ENCODE measurements at places on chromosomes 3 and 15.

DNA sequence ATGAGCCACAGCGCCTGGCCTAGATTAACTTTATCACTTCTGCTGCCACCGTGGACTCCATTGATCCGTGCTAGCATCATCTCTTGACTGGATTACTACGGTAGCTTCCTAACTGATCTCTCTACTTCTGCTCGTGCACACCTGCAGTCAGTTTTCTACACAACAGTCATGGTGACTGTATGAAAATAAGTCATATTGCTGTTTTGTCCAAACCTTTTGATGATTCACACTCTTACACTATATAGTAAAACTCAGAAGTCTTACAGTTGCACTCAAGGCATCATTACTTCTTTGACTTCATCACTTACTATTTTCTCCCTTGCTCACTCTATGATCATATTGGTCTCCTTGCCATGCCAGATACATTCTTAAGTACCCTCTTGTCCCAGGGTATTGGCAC is 10.1 kb downstream of the PDCD6IP start:
- no peak for DNase-seq

GRCh38 chr3:160023476-160023875 is 34.8 kb downstream of the IL12A start:
- no peak for DNase-seq

DNA sequence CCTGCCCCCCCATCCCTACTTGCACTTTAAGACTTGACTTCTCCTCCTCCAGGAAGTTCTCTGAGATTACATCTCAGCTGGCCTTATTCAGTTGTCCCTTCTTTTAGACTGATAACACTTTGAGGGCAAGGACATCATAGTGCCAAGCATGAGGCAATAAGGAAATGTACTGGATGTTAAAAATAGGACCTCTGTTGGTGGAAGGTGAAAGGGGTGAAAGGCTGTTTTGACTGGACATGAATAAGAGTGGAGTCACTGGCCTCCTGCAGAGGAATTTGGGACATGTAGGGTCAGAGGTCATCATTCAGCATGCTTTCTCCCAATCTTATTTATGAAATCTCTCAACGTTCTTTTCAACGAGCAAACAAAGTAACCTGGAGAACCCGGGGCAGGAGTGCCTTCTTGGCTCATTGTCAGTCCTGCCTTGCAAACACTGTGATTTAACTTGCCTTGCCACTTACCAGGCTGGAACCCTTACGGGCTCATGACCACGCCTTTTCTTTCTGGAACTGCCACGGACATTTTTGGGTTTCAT is 38.6 kb downstream of the TRIM71 start:
- no peak for DNase-seq

GRCh38 chr3:71577011-71577410 is 6.5 kb downstream of the FOXP1 start:
- no peak for DNase-seq

- DNase-seq: no peak
These were observed 8.7 kb downstream of the ARHGAP31 start for GRCh38 chr3:119302697-119303551.

DNA sequence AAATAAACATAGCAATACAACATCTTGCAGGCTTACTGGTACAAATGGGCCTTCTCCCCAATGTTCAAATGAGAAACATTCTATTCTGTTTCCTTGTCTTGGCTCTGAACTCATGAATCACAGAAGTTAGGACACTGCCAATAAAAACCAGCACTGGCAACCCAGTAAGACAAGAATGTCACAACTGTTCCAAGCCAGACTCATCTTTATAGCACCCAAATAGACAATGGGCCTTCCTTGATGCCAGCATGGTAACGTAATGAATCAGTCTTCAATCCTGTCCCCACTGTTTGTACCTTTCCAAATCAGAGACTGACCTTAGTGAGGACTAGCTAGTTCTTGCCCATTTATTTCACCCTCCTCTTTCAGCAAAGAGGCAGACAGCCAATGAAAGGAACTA is 14.1 kb upstream of the RPS17 start:
- DNase-seq: no peak

- DNase-seq: no peak
These were observed 260.9 kb upstream of the HES1 start for GRCh38 chr3:193874997-193875593.

DNA sequence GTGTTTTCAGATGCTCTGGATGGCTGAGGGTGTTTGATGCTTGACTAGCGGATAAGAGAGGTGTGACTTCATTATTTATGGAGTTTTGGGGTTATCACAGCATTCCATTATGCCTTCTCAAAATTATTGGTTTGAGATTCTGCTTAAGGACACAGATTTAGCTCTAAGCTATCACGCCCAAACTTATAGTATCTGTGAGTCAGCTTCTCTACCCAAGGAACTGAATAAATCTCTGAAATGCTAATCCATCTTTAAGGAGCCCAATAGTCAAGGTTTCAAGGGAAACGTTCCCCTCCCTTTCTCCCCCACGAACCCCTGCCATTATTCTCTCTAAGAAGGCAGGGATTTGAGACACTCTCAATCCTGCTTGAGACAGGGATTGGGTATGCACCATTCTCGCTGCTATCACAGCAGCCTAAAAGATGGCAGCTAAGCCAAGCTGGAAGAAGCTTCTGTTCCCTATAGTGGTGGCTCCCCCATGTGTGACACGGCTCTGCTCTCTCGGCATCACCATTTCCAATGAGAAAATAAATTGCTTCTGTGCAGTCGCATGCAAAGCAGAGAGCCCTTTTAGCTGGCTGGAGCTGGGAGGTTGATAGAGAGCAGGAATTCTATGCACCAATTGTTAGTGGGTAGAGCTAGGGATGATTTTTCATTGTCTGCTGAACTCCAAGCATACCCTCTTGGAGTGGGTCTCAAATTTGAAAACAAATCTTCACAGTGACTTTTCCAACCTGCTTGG is 151.1 kb downstream of the IL20RB start:
- DNase-seq: no peak

- DNase-seq: no peak
These were observed 6.3 kb upstream of the HEXA start for GRCh38 chr15:72382146-72382545.

DNA sequence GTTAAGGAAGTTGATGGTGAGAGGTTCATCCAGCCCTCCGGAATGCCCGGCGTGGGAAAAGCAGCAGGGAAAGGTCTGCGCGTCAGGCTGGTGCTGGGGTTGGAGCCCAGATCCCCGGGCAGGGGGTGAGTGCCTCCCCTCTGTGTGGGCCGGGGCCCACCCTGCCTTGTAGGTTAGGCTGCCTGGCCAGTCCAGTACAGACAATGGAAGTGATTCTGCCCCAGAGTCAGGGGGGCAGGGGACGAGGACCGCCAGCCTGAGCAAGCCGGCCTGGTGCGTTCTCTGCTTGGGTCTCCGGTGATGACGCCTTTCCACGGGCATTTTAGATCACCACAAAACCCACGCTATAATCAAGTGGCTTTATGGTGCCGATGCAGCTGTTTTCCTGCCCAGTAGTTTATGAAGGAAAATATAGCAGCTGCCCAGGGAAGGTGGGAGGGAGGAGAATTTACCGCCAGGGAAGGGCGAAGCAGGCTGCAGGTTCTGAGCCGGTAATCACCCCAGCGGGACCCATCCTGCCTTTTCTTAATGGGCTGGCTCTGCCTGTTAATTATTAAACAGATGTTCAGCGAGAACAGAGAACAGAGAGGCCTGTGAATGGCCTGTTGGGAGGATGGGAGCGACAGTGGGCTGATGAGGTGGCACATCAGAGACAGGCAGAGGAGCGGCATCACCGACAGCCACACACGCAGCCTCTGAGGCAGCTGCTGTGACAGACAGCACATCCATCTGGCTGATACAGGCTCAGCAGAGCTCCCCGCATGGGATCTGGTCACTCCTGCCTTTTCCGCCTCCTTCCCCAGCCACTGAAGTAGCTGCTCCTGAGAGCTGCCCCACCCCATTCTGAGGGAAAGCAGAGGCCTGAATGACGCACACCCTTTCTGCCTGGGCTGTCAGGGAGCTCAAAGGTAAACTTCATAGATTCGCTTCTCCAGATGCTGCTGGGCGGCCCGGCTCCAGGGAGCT is 35.2 kb downstream of the BDH1 start:
- no peak for DNase-seq

DNA sequence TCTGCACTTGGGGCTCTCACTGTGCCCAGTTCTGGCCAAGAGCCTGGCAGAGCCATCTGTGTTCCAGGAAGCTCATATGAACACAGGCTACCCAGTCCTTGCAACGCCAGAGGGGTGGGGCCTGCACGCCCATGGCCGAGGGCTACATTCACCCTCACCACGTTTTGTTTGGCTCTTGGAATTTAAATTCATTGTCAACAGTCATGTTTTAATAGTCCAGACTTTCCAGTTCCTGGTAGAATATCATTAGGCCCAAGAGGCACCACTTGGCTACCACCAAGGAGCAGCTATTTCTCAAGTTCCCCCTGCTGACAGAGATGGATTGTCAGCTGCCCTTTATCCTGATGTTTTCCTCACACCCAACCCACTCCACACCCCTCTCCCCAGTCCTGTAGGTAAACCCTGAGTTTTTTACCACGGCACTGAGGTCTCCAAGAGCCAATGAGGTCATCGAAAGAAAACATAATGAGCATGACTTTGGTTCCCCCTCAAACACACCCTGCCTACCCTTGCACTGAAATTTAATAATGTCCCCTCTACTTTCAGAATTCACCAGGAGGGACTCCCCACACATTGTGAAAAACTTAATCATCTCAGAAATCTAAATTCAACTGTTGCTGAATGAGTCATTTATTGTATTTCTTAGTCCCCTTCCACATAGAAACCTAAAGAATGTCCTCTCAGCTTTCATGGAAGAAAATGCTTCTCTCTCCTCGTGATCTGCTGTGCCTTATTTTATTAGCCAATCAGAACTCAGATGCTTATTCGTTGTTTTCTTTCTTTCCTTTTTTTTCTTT is 125.1 kb downstream of the SHQ1 start:
- no peak for DNase-seq

- no peak for DNase-seq
These were observed 40.2 kb upstream of the UBE2E2 start for GRCh38 chr3:23162934-23163333.

DNA sequence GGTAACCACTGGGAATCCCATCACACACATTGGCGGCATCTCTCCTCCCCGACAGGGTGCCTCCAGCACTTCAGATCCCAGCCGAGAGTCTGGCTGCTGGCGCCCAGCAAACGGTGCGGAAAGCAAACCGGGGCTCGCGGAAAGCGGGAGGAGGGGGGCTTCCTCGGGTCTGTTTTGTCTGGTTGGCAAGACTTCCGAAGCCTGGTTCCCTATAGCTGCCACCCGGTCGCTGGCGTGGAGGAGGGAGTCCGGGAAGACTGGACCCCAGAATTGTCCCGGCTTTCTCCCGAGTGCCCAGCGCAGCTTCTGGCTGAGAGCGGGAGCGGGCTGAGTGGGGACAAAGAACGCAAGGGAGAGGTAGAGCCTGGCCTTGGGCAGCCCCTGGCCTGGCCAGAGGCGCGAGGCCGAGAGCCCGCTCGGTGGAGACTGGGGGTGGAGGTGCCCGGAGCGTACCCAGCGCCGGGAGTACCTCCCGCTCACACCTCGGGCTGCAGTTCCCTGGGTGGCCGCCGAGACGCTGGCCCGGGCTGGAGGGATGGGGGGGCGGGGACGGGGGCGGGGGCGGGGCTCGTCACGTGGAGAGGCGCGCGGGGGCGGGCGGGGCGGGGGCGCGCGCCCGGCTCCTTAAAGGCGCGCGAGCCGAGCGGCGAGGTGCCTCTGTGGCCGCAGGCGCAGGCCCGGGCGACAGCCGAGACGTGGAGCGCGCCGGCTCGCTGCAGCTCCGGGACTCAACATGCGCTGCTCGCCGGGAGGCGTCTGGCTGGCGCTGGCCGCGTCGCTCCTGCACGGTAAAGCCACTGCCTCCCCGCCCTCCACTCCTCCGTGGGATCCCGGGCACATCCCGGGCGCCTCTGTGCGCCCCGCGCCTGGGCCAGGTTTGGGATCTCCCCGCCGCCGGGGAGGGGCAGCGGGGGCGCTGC is at the start of gene CHRNA7:
TSS of gene CHRNA7 (plus strand) at position 654 of the 920 bp plus-strand sequence. CDS start at position 734, 80 bp downstream.
- DNase-seq: no peak

- DNase-seq: no peak
These were observed 2.8 kb upstream of the RTP2 start for GRCh38 chr3:187705164-187705563.

- DNase-seq: no peak
These were observed 16.9 kb downstream of the TCAIM start for GRCh38 chr3:44355362-44356033.

GRCh38 chr3:144096016-144096415 is 124.4 kb downstream of the DIPK2A start:
- DNase-seq: no peak

DNA sequence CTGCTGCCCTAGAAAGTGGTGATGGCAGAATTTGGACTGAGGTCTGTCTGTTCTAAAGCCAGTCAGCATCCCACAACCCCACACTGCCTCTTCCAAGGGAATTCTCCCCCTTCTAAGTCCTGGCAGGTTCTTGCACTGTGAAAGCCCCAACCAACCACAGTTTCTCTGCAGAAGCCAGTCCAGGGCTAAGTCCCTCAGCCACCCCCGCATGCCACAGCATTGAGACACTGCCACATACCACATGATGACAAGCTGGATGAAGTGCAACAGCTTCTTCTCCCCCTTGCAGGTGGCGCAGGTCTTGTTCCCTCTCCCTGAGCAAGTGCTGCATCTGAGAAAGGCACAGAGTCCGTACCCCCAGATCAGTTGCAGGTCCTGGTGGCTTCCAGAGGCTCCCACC is 18.6 kb downstream of the SSUH2 start:
- no peak for DNase-seq

GRCh38 chr15:80978685-80979329 is 10.8 kb downstream of the MESD start:
- DNase-seq: no peak

- DNase-seq: no peak
These were observed 209.3 kb downstream of the GREM1 start for GRCh38 chr15:32927124-32927523.

- DNase-seq: no peak
These were observed 85.5 kb upstream of the GBE1 start for GRCh38 chr3:81846988-81847387.

DNA sequence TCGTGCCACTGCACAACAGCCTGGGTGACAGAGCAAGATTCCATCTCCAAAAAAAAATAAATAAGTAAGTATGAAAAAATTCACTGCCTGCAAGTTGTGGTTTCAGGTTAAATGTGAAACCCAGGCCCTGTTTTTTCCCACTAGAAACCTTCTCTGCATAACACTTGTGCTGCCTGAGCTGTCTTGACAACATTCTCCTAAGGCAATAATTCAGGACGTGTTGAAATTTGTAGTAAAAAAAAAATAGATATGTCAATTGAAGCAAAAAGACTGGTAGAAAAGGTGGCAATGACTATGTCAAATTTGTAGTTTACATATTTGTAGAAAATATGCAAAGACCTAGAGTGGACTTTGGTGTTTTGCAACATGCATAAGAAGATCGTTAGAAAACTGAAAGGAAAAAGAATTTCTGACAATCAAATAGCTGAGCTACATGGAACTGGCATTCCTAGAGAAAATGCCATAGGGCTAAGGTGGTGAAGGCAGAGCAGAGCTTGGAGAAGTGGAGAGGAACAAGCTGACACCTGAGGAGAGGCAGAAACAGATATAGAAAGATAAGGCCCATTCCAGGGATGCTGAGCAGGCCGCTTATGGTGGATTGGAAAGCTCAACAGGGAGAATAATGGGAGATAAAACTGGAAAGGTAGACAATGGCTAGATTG is 150.2 kb downstream of the PLCH1 start:
- no peak for DNase-seq

GRCh38 chr3:101936419-101937356 is 87.4 kb downstream of the NFKBIZ start:
- no peak for DNase-seq

- DNase-seq: no peak
These were observed 122.2 kb downstream of the EEFSEC start for GRCh38 chr3:128275316-128276145.
